ENCODE measurements at places on chromosomes 5 and 9. TPM values are rescaled to one million over a fixed set of nuclear protein-coding genes. Genes with fewer than 3 reads are reported as not detected.

DNA sequence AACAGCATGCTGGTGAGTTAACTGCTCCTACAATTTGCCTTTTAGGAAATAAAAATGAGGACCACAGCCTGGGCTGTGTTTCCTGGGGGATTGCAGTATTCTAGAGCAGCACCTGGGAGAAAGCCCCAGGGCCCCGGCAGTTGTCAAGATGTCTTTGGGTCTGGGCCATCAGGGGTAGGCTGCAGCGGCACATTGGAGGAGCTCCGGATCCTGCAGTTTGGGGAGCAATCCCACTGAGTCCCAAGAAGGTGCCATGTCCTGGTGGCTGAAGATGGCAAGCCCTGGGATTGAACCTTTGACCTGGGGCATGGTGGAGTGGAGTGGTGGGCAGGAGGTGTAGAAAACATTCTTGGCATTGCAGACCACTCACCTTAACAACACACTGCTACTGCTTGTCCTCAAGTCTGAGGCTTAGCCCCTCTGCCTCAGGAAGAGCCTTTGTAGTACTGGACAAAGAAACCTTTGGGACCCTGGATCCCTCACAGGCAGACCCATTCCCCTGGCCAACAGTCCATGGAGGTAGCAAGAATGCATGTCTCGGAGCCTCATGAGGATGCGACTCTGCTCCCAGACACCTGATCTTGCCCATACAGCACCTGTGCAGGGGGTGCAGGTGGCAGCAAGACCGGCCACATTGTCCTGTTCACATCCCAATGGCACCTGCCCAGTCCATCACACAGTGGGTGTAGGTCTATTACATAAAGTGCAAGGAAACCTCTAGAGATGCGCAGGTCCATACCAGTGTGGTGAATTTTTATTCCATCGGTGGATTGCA is 159.1 kb upstream of the IRX2 start:
- no peak for DNase-seq

ARID3C gene
- total RNA-seq, result not detected

- DNase-seq, result peak; percentile 75
Measured at GRCh38 chr9:4604678-4605095, 57.4 kb upstream of the PLPP6 start.

GRCh38 chr5:154485850-154486426 is 7.9 kb upstream of the HAND1 start:
- no peak for DNase-seq

- no peak for DNase-seq
Measured at GRCh38 chr9:137174722-137175293, 3.0 kb upstream of the TMEM210 start.

- no peak for DNase-seq
Measured at GRCh38 chr5:138051441-138052296, 18.8 kb upstream of the FAM13B start.

GABRA6 gene
- total RNA-seq, result not detected

GRCh38 chr9:132531195-132531594 is 51.2 kb upstream of the BARHL1 start:
- DNase-seq, result no peak

- DNase-seq, result no peak
Measured at GRCh38 chr5:68452286-68452685, 236.7 kb downstream of the PIK3R1 start.

CDX1 gene
- 349 TPM for total RNA-seq

HMCN2 gene
- total RNA-seq, result 61.7 TPM

- no peak for DNase-seq
Measured at GRCh38 chr9:92720807-92721535, 43.7 kb downstream of the BICD2 start.

LPAR1 gene
- 56.1 TPM for total RNA-seq

DNA sequence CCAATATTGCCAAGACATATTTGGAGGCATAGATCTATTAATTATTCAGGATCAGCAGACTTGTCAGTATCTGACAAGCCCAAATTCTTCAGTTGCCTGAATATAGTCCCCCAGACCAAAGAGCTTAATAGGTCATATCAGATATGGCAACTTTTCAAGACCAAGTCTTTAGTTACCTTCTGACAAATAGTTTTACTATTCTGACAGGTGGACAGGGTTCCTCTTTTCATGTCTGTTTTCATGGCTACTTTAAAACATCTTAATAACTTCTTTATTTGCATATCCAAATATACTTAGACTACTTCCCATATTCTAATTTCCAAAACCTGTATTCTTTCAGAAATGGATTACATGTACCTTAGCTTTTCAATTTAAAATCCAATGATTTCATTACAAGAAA is 65.4 kb downstream of the AUH start:
- DNase-seq, result no peak

DNA sequence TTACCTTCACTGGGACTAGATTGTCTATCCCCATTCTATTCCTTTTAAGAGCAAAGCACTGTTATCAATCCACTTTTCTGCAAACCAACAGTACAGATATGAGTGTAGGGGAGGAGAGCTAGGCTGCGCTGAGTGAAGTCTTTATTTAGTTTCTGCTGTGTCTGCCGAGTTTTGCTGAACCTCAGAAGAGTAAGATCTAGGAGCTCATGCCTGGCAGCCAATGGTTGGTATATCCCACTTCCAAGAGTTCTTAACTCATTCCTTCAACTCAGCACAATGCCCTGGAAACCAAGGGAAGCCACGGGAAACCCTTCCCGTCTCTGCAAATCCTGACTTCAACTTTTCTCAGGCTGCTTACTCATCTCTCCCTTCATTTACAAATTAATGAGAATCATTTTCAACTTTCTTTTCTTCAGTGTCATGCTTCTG is 58.0 kb upstream of the JAK2 start:
- no peak for DNase-seq

DNA sequence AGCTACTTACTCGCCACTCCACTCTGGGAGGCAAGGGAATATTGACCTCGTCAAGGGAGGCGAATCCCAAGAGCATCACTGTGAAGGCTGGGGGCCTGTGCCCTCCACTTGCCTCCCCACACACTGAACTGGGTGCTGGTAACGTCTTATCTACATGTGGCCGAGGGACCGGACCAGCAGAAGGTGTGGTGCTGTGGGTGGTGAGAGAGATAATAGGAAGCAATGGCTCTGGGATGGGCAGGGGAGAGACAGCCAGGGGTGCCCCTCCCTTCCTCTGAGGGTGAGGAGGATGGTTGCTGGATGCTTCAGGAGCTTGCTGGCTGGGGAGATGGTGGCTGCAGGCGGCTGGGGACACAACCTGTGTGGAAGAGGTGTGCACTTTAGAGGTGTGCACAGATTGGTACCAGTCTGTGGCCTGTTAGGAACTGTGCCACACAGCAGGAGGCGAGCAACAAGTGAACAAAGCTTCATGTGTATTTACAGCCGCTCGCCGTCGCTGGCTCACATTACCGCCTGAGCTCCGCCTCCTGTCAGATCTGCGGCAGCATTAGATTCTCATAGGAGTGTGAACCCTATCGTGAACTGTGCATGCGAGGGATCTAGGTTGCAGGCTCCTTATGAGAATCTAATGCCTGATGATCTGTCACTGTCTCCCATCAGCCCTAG is 100.3 kb downstream of the ENTREP1 start:
- no peak for DNase-seq
